AG09319 (cell line): ENCODE measurements at places on chromosomes 13 and 19.

DNA sequence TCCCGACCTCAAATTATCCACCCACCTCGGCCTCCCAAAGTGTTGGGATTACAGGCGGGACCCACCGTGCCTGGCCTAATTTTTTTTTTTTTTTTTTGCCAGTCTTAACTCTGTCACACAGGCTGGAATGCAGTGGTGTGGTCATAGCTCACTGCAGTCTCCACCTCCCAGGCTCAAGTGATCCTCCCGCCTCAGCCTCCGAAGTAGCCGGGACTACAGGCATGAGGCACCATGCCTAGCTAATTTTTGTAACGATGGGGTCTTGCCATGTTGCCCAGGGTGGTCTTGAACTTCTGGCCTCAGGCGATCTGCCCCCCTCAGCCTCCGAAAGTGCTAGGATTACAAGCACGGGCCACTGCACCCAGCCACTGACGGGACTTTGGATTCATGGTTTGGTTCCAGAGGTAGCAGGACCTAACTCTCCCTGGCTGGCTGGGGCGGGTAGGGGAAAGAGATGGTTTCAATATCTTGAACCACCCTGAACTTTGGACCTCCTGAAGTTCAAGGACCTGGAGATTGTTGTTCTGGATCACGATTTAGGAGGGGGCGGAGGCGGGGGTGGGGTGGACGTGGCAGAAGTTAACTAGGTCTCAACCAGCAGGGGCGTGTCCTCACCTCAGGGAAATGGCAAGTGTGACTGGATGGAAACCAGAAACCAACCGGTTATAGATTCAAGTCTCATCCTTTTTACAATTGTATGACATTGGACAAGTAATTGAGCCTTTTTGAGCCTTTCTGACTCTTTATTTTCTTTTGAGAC, 40.8 kb downstream of the IER2 start:
- no peak for DNase-seq

- DNase-seq: no peak
Observed at GRCh38 chr13:67934617-67935330, 704.6 kb upstream of the PCDH9 start.

- no peak for DNase-seq
Observed at GRCh38 chr19:33152176-33152575, 20.3 kb downstream of the WDR88 start.

- no peak for DNase-seq
Observed at GRCh38 chr13:101242720-101243119, 173.6 kb downstream of the NALCN start.

- no peak for DNase-seq
Observed at GRCh38 chr13:25371875-25372283, at the start of gene ATP8A2. TSS of gene ATP8A2 (plus strand) at chr13:25371974. CDS start at chr13:25372213, 239 bp downstream.

DNA sequence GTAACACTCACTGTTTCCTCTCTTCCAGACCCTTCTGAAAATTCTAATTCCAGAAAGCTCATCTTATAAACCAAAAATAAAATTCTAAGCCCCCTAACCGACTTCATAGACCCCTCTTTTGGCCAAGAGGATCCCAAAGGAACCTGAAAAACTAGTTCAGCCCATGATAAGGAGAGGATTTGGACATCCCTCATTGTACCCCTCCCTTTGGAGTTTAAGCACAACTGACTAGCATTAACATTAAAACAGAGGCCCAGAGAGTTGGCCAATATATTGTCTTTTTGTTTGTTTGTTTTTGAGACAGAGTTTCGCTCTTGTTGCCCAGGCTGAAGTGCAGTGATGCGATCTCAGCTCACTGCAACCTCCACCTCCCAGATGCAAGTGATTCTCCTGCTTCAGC, 34.2 kb upstream of the MUC16 start:
- no peak for DNase-seq

DNA sequence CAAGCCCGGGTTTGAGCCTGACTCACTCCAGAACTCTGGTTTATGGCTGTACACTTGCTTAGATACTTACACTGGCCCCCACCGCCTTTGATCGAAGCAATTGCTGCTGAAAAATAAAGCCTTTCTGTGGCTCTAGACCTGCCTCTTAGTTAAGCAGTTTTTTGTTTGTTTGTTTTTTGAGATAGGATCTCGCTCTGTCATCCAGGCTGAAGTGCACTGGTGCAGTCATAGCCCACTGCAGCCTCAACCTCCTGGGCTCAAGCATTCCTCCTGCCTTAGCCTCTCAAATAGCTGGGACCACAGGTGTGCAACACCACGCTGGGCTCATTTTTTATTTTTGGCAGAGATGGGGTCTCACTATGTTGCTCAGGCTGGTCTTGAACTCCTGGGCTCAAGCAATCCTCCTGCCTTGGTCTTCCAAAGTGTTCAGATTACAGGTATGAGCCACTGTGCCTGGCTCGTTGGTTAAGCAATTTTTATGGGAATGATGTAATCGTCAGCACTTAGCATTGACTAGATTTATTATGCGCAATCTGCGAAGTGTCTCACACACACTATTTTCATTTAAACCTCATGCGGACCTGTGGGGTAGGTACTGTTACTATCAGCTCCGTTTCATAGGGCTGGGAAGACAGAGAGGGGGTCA, 22.2 kb downstream of the PPP2R1A start:
- DNase-seq: no peak

- no peak for DNase-seq
Observed at GRCh38 chr13:58318495-58319167, 687.1 kb downstream of the PCDH17 start.

GRCh38 chr19:49004133-49004532, 10.4 kb downstream of the RUVBL2 start:
- DNase-seq: no peak

DNA sequence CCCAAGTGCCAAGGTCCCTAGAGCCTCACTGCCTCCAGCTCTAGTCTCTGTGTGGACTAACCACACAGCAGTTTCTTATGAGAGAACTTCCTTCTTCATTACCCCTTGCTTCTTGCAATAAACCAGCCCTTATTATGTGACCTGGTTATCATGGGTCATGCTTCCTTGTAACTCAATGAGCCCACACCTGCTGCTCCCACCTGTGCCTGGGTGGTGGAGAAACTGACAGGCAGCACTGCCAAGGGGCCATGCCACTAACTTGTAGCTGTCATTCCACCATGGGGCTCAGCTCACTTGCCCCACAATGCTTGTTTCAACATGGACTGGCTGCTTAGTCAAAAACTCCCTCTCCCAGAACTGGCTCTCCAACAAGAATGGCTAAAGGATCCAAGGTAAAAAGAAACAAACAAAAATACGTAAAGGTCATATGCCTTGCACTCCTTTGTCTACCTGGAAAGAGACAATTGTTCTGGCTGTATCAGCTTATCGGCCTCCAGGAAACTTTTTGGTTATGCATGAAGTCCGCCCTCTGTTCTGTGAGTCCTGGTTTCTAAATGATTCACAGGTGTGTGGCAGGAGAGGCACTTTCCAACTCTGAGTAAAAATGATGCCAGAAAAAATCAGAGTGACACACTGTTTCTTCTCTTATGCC, 446.4 kb downstream of the COG6 start:
- DNase-seq: no peak

DNA sequence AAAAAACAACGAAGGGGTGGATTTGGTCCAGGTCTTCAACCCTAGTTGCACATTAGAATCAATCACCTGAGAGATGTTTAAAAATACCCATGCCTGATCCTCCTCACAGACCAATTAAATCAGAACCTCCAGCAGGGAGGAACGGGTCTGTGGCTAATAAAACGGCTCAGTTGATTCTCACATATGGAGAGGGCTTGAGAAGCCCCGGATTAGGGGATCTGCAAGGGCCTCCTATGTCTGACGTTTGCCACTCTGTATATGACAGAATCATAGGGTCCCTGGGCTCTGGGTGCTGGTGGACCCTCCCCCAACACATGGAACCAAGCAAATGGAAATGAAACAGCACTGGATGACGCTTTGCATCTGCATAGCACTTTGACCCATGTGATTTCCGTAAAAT, 36.7 kb upstream of the C13orf42 start:
- DNase-seq: no peak

GRCh38 chr13:101552286-101552685, 99.8 kb downstream of the ITGBL1 start:
- no peak for DNase-seq

GRCh38 chr19:8320564-8321066, 560 bp downstream of the NDUFA7 start:
- DNase-seq: no peak

GRCh38 chr19:38044267-38045111, 137.5 kb downstream of the SIPA1L3 start:
- no peak for DNase-seq

- DNase-seq: peak; percentile 32
Observed at GRCh38 chr19:20423381-20424197, 142.0 kb downstream of the ZNF737 start.

DNA sequence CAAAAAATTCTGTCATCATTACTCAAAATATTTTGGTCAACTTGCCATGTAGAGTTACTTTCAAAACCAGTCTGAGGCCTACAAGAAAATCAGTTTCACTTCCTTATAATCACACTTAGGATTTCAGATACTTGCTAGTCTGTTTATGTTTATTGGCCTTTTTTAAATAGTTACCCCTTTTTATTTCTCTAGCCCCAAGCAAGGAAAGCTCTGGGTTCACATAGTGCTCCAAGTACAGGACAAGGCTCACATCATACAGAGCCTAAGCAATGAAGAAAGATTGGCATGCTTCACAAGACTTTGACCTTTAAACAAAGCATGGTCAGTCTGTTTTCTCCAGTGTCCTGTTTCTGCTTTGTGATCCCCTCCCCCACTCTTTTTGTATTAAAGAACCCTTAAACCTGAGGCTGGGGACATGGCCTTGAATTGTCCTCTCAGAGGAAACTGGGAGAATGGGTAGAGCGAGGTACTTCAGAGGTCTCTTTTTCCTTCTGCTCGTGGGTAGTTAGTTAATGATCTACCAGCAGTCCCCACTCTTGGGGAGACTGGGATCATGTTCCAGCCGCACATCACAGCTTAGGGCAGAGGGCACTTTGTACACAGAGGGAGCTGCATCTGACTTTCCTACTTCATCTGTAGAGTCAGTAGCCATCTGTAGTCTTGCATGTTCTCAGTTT, 30.7 kb downstream of the CEACAM1 start:
- DNase-seq: no peak

GRCh38 chr19:30111021-30111855, 169.2 kb downstream of the URI1 start:
- DNase-seq: no peak

- peak; percentile 44 for DNase-seq
Observed at GRCh38 chr19:2060884-2061494, 9.9 kb upstream of the MKNK2 start.

DNA sequence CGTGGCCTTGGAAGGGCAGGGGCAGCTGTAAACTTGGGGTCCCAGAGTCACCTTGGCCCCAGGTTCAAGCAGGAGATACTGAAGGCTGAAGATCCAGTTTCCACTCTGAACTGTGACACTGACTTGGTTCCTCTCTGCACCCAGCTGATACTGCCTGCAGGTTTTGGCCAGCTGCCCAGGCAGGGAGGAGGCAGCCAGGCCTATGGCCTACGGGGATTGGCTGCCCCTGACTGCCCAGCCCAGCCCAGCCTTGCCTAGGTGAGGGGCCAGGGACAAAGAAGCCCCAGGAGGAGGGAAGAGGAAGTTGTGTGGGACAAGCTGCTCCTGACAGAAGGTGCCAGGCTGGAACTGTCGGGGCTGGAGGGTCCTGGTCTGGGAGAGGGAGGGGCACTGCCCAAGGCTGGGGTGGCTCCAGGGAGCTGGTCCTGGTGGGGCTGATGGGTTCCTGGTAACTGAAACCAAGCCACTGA, 51.7 kb upstream of the CYP4F8 start:
- no peak for DNase-seq

GRCh38 chr13:97936036-97936435, 17.4 kb upstream of the IPO5 start:
- no peak for DNase-seq

DNA sequence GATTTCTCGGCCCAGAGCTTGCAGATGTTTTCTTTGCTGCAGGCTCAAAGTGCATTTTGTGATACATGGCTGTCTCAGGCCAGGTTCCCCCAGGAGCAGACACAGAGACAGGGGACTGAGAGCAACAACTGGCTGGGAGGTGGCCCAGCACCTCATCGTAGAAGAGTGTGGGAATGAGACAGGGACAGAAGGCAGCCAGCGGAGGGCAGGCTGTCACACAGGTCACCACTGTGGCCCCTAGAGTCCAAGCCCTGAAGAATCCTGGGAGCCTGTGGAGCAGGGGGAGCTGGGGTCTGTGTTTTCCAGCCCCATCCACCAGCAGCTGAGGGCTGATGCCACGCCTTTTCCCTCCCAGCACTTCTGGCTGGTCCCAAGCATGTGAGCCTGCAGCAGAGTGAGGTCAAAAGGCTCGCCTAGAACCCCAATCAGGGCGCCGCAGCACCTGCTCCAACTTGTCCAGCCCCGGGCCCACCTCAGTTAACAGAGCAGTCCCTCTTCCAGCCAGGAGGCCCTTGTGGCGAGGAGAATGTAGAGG, 723.8 kb downstream of the UQCRFS1 start:
- no peak for DNase-seq
